ENCODE measurements at places on chromosomes 13 and 19.

GRCh38 chr13:49641801-49642291 is 13.5 kb downstream of the ARL11 start:
- no peak for DNase-seq

- DNase-seq, result no peak
Measured at GRCh38 chr13:106182404-106182803, 353.1 kb downstream of the EFNB2 start.

GRCh38 chr13:51801631-51802099 is 2.3 kb downstream of the DHRS12 start:
- DNase-seq, result no peak

DNA sequence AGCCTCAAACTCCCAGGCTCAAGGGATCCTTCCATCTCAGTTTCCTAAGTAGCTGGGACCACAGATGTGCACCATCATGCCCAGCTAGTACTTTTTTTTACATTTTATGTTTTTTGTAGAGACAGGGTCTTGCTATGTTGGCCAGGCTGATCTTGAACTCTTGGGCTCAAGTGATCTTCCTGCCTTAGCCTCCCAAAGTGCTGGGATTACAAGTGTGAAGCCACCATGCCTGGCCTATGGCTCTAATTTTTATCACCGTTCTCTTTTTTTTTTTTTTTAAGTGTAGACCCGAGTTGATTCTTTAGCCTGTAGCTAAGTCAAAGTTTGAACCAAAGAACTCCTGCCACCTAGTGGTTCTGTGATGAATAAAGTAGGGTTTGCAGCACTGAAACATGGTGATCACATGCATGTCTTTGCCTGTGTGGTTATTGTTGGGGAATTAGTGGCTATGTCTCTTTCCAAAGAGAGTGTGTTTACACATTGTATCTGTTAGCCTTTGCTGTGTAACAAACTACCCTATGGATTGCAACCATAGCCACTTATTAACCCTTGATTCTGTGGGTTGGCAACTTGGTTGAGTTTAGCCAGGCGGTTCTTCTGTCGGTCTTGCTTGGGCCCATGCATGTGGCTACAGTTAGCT is 11.6 kb downstream of the NFILZ start:
- DNase-seq, result no peak

GRCh38 chr19:45632468-45633196 is 6.6 kb downstream of the EML2 start:
- peak; percentile 31 for DNase-seq

DNA sequence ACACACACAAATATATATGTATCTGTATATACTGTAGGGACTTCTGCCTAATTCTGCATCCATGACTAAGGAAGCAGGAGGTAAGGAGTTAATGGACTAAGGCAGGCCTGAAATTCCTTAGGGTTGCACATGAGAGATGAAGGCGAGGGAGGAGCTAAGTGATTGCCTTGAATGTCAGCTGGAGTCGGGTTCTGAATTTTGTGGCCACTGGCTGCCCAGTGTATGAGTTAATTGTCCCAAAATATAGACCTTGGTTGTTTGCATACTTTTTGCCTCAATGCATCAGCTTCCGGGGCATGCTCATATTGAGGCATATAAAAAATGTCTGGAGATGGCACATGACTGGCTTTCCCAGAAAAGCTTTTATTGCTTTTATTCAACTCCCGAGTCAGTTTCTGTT is 245.5 kb downstream of the TDRD3 start:
- DNase-seq, result no peak

- peak; percentile 17 for DNase-seq
Measured at GRCh38 chr19:3852614-3853254, 16.1 kb downstream of the ZFR2 start.

GRCh38 chr19:40611900-40612698 is 10.9 kb downstream of the LTBP4 start:
- no peak for DNase-seq

DNA sequence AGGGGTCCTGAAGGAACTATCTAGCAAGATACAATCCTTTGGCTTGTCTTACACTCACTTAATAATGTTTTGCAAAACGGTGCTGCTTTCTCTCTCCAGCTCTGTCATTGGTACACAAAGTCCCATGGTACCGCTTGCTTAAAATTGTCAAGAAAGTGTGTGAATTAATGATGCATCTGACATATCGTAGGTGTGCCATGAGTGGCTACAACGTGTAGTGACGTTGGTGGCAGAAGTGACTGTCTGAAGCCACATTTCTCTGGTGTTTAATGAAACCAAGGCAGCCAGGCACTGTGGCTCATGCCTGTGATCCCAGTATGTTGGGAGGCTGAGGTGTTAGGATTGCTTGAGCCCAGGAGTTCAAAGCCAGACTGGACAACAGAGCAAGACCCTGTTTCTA is 2.6 kb downstream of the HSH2D start:
- no peak for DNase-seq

- DNase-seq, result no peak
Measured at GRCh38 chr13:22744688-22745452, 435.9 kb upstream of the SGCG start.

GRCh38 chr19:22623841-22624221 is 10.3 kb upstream of the ZNF492 start:
- no peak for DNase-seq

DNA sequence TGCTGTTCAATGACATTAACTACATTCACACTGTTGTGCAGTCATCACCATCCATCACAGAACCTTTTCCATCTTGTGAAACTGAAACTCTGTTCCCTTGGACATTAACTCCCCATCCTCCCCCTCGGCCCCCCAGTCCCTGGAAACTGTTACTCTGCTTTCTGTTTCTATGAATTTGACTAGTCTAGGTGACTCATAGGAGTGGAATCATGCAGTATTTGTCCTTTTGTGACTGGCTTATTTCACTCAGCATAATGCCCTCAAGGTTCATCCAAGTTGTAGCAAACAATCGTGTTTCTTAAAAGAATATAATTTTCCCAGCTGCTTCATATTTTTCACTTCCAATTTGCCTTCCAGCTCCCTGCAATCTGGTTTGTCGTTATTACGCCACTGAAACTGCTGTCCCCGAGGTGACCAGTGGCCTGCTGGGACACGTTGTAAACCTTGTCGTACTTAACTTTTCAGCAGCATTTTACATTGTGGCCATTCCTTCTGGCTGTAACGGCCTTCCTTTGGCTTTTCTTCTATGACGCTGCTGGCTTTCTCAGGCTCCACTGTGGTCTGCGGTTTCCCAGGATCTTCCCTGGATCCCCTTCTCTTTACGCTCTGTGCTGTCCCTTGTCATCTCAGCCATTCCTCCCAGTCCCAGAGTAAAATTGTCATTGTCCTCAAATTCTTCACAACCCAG is 74.0 kb downstream of the DHRS12 start:
- no peak for DNase-seq

DNA sequence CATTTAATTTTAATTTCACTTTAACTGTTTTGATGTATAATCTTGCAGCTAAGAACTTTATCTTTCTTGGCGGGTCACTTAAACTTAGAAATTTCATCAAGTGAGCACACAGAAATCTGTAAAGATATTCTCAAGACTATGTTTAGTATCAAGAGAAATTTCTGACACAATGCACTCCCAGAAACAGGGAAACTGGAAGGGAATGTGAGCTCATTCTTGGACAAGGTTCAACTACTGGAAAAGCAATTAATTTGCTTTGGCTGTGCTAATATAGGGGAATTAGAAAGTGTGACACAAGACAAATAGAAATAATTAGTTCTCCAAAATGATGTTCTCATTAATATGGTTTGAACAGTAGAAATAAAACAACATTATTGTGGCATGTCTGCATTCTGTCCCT is 402.3 kb downstream of the DACH1 start:
- no peak for DNase-seq

GRCh38 chr13:70088926-70089325 is 18.7 kb upstream of the ATXN8OS start:
- DNase-seq, result no peak

GRCh38 chr13:94319501-94319900 is 160.0 kb downstream of the DCT start:
- no peak for DNase-seq

DNA sequence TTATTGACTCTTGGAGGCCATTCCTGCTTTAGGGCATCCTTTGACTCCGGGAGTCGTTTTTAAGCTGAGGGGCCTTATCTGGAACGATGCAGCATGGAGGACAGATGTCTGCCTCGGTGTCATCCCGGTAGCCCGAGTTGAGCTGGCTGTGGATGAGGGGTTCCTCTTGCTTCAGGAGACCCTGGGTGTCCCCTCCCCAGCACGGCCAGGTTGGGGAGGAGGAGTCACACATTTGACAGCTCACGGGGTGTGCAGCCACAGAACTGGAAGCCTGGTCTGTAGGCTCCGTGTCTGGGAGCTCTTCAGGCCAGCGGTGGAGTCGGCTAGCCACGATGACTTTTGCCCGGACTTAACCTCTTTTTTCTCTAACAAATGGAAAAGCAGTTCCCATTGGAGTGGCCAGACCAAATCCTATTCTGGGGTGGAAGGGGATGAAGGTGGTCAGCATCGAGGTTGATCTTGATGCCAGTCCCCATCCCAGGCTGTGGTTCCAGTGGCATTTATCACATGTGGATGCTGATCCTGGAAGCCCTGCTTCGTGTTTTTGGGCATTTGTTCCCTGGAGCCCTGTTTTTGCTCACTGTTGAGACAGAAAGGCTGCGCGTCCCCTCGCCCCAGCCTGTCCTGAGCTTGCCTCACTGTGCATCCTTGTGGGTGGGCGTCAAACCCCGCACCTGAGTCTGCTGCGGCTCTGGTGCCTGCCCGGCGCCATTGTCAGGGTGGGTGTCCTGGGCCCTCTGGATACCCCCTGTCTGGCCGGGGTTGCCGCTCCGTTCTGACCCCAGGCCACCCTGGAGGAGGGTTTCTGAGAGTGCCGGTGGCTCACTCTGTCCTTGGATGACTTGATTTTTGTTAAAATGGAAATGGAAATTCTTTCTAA is 12.0 kb downstream of the TFDP1 start:
- DNase-seq, result no peak

DNA sequence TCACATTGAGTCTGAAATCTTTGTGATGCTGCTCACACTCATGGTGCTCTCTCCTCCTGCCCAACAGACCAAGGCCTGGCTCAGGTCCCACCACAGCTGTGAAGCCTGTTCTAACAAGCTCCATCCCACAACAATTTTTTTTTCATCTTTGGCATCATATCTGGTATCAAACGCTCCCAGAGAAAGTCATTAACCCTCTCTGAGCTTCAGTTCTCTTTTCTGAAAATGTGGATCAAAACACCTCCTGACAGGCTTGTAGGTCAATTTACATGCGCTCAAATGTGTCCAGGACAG is 224.4 kb downstream of the LACC1 start:
- DNase-seq, result no peak

GRCh38 chr19:53991224-53992113 is at the start of gene CACNG6:
Gene CACNG6 (plus strand): TSS chr19:53991637. CDS start chr19:53992878, 1,241 bp downstream.
- no peak for DNase-seq

DNA sequence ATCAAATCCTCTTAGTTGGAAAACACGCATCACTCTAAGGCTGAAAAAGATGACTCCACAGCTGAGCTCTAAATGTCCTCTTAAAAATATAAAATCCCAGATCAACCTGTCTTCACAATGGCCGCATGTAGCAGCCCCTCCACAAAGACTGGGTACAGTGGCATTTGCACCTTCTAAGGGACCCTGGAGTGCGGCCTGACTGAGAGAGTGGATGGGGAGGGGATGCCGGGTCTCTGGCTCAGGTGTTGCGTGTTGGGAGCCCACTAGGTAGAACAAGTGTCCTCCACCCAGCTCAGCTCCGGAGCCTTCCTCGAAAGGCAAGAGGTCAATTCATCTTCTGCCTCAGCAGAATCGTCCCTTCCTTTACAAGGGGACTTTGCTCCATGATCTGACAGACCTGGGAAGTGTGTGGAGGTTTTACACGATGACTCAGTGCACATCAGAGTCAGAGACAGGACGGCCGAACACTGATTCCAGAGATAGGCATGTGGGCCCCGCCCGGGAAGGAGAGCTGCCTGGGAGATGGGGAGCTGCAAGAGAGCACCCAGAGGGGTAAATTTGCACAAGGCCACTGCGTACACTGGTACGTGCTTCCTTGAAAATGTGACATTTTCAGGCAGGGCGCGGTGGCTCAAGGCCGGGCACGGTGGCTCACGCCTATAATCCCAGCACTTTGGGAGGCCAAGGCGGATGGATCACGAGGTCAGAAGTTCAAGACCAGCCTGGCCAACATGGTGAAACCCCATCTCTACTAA is 23.5 kb upstream of the SLC15A1 start:
- DNase-seq, result no peak

GRCh38 chr19:1169921-1170885 is 3.9 kb downstream of the SBNO2 start:
- DNase-seq, result no peak

DNA sequence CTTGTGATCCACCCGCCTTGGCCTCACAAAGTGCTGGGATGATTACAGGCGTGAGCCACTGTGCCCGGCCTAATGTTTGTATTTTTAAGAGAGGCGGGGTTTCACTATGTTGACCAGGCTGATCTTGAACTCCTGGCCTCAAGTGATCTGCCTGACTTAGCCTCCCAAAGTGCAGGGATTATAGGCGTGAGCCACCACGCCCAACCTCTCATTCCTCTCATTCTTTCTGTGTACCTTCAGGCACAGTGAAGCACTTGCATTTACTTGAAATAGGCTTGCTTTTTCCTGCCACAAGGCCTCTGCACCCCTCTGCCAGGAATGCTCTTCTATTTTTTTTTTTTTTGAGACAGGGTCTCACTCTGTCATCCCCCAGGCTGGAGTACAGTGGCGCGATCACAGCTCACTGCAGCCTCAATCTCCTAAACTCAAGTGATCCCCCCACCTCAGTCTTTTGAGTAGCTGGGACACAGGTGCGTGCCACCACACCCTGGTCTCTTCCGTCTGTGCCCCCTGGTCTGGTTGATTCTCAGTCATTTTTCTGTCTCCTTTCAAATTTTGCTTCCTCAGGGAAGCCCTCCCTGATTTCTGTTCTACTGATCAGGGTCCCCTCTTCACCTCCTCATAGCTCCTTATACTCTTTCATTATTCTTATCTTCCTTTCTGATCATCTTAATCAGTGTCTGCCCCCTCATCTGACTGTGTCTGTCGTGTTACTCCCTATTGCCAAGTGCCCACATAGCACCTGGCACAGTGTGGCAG is 15.1 kb downstream of the ACTMAP start:
- no peak for DNase-seq

- no peak for DNase-seq
Measured at GRCh38 chr13:49216334-49216733, 3.8 kb upstream of the MLNR start.

- DNase-seq, result no peak
Measured at GRCh38 chr13:94956417-94957110, 244.2 kb upstream of the SOX21 start.

GRCh38 chr13:27088619-27089018 is 83.0 kb downstream of the USP12 start:
- no peak for DNase-seq

DNA sequence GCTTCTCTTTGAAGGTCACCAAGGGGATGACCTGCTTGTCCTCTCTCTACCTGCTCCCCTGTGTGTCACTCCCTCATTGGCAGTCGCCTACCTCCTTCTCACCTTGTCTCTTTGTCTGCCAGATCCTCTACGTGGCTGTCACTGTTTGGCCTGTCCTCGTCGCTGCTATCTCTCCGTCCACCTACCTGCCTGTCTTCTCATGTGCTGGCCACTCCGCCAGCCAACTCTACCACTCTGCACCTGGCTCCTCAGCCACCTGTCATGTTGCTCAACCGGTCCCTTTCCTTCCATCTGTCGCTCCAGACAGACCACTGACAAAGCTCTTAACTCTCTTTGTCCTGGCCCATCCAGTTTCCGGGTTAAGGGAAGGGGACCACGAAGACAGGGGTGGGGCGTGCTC is at the start of gene KLK12:
TSS of gene KLK12 (minus strand) at position 299 of the 400 bp plus-strand sequence. CDS start 381 bp downstream, outside the sequence.
- DNase-seq, result peak; percentile 94
